ENCODE measurements at places on chromosomes 3 and 15. TPM values are rescaled to one million over a fixed set of nuclear protein-coding genes. Genes with fewer than 3 reads are reported as not detected.

TM2D3 gene
- total RNA-seq = 52.6 TPM

LSAMP gene
- 12.2 TPM for total RNA-seq

C3orf49 gene
- total RNA-seq = not detected

FOXB1 gene
- total RNA-seq = not detected

RTP3 gene
- total RNA-seq = not detected

AMIGO3 gene
- total RNA-seq = 0.29 TPM

TLR9 gene
- under 0.01 TPM for total RNA-seq

SHISA5 gene
- total RNA-seq = 107 TPM

CCNB2 gene
- total RNA-seq = 5.1 TPM

NAALADL2 gene
- total RNA-seq = 19.7 TPM

BUB1B gene
- total RNA-seq = 33.3 TPM

MINAR1 gene
- total RNA-seq = 0.83 TPM

SCN11A gene
- total RNA-seq = under 0.01 TPM

SPINT1 gene
- 0.15 TPM for total RNA-seq

TBC1D5 gene
- total RNA-seq = 152 TPM

SERPINI2 gene
- total RNA-seq = not detected

OCA2 gene
- not detected for total RNA-seq

REC114 gene
- total RNA-seq = not detected

EPHA3 gene
- total RNA-seq = 1.5 TPM

SLC22A13 gene
- total RNA-seq = 1.2 TPM

GOLGA6D gene
- not detected for total RNA-seq

LRTM1 gene
- not detected for total RNA-seq

THRB gene
- 2.0 TPM for total RNA-seq
